BE2C (cell line): ENCODE measurements at places on chromosomes 12 and 14.

- no peak for DNase-seq
Observed at GRCh38 chr12:3061059-3061458, 16.1 kb upstream of the TSPAN9 start.

GRCh38 chr12:8890313-8891085 is 23.8 kb upstream of the PHC1 start:
- peak; percentile 60 for DNase-seq

GRCh38 chr14:28952666-28953065 is 186.1 kb downstream of the FOXG1 start:
- no peak for DNase-seq

DNA sequence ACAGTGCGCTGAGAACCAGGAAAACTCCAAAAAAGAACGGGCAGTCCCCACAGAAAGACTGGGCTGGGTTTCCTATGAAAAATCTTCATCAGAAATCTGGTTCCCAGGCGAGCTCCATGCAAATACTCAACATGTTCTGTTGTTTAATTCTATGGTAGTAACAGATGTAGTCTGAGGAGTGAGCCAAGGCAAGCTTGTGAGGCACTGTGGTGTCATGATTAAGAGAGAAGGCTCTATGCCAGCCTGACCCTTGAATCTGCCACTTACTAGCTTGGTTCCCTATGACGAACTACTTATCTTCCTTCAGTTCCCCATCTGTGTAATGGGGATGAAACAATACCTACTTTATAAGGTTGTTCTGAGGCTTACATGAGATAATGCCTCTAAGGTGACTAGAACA is 10.7 kb downstream of the POMT2 start:
- no peak for DNase-seq

DNA sequence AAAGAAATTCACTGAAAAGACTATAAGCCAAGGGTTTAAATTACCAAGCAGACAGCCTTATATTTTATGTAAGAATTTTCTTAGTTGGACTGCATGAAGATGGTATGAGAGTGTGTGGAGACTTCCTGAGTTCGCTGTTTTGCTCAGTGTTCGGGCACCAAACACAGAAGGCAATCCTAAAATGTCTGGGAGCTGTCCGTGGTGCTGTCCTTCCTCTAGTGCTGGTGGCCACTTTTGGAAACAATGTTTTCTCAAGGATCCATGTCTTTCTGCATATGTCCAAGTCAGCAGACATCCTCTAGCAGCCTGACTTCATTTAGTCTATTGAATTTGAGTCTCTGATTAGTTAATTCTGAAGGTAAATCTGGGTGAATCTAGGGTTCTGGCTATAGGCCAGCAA is 135.8 kb downstream of the SLC8A3 start:
- DNase-seq, result no peak
